Activated naive CD4-positive, alpha-beta T cell treated with anti-CD3 and anti-CD28 coated beads for 36 hours (primary cell): ENCODE measurements at places on chromosomes 2 and 18.

- no peak for DNase-seq
Observed at GRCh38 chr2:240600451-240600961, 14.0 kb downstream of the CAPN10 start.

DNA sequence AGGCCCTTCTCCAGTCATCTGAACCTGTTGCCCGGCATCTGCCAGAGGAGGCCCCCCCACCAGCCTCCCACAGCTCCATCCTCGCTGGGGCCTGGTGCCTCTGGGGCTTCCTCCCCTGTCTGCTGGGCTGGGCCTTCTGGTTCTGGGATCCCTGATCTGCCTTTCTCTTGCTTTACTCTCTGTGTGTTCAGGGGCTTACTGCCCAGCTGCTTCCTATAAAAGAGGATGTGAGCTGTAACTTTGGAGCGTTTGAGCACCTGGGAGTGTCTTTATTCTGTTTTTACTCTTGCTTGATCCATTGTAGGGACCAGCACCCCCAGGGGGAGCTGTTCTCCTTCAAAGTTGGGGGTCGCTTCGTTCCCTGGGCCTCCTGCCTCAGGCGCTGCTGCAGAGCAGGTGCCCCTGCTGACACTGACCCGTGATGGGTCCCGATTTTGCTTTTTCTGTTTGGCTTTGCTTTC is 23.1 kb upstream of the FAHD2A start:
- DNase-seq = peak; percentile 20

- no peak for DNase-seq
Observed at GRCh38 chr2:149136111-149136510, 97.6 kb downstream of the LYPD6B start.

DNA sequence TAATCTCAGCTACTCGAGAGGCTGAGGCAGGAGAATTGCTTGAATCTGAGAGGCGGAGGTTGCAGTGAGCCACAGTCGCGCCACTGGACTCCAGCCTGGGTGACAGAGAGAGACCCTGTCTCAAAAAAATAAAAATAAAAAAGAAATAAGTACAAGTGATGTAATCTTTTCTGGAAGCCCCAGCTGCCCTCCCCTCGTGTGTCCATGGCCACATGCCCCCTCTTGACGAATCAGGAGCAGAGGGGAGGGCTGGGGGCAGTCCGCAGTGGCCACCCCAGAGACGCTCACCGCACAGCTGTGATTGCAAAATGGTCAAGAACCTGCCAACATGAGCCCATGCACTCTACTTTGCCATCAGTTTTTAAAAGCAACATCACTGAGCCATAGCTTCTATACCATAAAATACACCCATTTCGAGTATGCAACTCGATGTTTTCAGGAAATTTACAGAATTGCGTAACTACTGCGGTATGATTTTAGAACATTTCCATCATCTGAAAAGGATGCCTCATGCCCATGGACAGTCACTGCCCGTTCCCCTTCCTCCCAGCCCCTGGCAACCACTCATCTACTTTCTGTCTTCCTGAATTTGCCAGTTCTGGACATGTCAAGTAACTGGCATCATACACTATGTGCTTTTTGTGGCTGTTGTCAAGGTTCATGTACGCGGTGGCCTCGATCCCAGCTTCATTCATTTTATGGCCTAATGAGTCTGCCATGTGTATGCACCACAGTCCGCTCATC is 88.1 kb downstream of the NDUFA10 start:
- no peak for DNase-seq

GRCh38 chr2:218366621-218367414 is 10.2 kb downstream of the CATIP start:
- DNase-seq = no peak

- DNase-seq = no peak
Observed at GRCh38 chr2:239895116-239895515, 130.0 kb downstream of the NDUFA10 start.

DNA sequence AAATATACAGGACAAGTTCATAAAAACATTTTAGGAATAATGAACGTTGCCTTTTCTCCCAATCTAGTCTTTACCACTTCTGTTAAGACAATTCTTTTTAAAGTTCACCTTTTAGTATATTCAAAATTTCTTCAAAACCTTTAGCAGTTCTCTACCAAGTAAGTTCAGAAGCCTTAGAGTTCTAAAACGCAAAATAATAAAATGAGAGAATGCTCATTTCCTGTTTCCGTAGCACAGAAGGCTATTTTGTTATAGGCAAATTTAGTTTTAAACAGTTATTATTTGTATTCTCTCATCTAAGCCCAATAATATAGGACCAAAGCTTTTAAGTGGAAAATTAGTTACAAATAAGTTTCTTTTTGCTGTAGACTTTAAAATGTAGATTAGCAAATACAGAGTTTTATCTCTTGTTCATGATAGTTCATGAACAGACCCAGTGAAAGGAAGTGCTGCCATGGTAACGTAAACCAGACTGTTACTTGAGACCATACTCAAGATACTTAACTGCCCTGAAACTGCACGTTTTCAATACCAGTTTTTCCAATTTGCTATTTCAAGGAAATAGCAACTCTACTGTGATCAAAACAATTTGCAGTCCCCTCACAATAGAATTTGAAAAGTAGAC is 173.1 kb upstream of the STON1 start:
- peak; percentile 40 for DNase-seq

DNA sequence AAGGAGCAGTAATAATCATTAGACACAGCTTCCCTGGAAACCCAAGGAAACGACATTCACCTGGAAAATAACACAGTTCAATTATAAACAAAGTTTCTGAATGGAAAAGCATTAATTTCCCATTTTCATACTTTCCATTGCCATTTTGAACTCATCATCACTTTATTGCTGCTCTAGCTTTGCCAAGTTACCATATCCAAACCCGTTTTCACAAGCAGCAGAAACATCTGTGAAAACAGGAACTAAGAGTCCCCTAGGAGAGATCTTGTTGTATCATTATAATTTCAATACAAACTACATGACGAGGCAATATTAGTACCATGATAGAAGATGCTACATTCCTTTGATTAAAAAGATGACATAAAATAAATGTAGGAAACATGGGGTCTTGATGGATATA is 597.0 kb upstream of the NRXN1 start:
- DNase-seq = no peak

DNA sequence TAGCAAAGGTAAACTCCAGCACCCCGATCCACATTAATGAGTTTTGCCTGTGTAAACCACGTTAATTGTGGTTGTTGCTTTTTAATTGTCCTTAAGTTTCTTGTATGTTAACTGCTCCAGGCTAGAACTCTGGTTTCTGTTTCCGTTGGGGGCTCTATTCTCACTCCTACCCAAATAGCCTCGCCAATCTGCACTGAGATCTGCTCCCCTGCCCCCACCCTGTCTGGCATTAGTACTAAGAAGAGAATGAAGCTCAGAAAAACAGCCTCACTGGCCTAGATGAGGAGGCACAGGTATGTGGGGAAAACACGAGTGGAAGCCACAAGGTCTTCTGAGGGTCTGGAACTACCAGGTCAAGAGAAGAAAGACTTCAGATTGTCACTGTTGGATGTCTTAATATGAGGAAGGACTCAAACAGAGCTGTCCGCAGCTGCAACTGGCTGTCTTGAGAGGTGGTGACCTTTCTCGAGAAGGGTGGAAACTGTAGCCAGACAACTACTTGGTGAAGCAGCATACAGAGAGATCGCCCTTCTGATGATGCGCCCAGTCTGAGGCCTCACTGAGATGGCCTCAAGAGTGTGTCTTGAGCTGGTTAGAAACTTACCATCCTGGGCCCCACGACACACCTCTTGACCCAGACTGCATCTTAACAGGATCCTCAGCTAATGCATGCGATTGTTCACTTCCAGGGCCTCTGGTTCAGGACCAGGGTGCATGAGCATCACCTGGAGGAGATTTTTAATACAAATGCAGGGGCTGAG is 73.1 kb downstream of the TGOLN2 start:
- no peak for DNase-seq

- no peak for DNase-seq
Observed at GRCh38 chr2:123528996-123529707, 495.9 kb upstream of the CNTNAP5 start.

DNA sequence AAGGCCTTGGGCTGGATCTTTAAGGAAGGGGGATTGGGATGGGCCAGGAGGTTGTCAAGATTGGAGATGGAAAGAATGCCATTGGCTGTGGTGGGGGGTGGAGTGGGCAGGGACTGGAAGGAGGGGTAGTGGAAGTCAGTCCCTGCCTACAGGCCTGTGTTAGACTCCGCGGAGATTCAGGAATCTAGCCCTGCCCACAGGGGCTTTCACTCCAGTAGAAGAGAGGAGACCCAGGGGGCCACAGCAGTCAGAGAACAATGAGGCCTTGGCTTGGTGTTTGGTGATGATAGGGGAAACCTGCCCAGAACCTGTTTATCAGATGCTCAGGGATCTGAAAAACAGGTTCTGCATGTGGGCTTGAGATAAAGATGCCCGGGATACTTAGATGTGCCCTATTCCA is 6.1 kb downstream of the STEAP3 start:
- no peak for DNase-seq

- DNase-seq = no peak
Observed at GRCh38 chr18:2412996-2413751, 158.1 kb downstream of the METTL4 start.

DNA sequence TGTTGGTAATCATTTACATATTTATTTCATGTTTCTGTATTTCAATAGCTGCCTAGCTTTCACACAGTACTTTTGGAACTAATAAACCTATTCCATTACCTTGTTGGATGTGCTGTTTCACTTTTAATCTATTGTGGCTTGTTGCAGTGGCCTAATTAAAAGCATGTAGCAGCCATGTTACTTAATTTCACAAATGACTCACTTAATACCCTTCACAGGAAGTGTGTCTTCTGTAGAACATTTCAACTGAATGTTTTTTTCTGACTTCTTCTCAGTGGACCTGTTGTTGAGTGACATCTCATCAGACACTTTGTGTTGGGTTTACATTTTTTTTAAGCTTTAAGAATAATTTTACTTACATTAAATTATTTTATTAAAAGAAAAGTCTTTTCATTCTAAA is 260.5 kb upstream of the THUMPD2 start:
- DNase-seq = no peak

- no peak for DNase-seq
Observed at GRCh38 chr18:34695310-34695709, 14.8 kb upstream of the DTNA start.

DNA sequence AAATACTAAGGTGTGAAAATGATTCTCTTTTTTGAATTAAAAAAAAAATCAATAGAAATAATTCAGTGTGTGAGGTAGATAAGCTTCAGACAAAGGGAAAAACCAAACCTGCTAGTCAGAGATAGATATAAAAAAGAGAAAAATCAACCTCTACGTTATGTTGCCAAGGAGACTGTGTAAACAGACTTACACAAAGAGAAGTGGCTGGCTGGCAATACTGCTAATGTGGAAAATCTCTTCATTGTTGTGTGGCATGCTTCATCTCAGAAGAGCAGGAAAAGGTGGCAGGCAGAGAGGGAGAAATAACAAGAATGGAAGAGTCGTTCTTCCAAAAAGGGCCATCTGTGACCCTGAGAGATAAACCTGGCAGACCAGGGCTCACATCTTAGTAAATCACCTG is 200.8 kb downstream of the SLC8A1 start:
- no peak for DNase-seq

- no peak for DNase-seq
Observed at GRCh38 chr2:160376576-160376975, 117.0 kb downstream of the RBMS1 start.

GRCh38 chr2:27581417-27582128 is 1.3 kb upstream of the ZNF512 start:
- no peak for DNase-seq

- no peak for DNase-seq
Observed at GRCh38 chr2:105519516-105519915, 120.7 kb upstream of the FHL2 start.

DNA sequence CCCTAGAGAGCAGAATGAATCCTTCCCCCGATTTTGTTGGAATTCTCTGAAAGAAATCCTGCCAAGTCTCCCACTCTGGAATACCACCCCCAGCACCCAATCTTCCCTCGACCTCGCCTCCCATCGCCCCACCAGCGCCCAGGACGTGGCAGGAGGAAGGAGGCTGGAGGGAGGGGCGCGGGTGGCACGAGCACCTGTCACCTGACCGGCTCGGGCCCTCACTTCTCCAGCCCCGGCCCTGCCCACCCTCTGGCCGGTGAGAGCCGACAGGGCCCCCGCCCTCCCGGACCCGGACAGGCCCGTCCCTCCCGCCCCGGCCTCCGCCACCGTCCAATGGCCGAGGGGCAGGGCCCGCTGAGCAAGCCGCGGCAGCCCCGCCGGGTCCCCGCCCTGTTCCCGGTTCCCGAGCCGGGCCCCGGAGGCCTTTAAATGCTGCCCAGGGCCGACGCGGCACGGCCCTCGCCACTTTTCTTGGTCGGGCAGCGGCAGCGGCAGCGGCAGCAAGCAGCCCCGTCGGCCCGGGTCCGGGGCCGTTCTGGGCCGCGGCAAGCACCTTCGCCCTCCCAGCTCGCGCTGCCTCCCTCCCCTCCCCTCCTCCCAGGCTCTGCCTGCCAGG is at the start of gene LGALSL:
Gene LGALSL, plus strand, starts transcription at position 393 of the 616 bp plus-strand sequence. CDS start 384 bp downstream, outside the sequence.
- peak; percentile 14 for DNase-seq

GRCh38 chr2:100198461-100199230 is 56.3 kb upstream of the AFF3 start:
- DNase-seq = no peak

- DNase-seq = no peak
Observed at GRCh38 chr2:8026381-8026780, 655.5 kb upstream of the ID2 start.

GRCh38 chr18:59268721-59269562 is 4.3 kb downstream of the RAX start:
- peak; percentile 68 for DNase-seq

DNA sequence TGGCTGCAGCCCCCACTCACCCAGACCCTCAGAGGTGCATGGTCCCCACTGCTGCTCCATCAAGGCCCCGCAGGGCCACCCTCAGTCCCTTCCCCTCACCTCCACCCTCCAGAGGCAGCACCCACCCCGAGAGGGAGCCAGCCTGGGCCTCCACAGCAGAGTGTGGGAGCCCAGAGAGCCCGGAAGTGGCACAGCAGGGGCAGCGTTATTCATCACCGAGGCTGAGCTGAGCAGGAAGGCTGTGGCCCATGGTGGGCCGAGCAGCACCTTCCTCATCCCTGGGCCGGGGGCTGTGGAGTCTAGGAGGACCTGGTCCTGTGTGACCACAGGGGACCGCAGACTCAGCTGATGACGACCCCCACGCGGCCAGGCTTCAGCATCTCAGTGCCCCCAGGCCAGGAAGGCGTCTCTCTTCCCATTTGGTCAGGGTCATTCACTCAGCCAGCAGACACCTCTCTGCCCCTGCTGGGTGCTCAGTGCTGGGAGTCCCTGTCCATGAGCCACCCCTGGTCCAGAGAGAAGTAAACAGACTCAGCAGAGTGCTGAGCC is 258.1 kb downstream of the ATAD2B start:
- DNase-seq = no peak

DNA sequence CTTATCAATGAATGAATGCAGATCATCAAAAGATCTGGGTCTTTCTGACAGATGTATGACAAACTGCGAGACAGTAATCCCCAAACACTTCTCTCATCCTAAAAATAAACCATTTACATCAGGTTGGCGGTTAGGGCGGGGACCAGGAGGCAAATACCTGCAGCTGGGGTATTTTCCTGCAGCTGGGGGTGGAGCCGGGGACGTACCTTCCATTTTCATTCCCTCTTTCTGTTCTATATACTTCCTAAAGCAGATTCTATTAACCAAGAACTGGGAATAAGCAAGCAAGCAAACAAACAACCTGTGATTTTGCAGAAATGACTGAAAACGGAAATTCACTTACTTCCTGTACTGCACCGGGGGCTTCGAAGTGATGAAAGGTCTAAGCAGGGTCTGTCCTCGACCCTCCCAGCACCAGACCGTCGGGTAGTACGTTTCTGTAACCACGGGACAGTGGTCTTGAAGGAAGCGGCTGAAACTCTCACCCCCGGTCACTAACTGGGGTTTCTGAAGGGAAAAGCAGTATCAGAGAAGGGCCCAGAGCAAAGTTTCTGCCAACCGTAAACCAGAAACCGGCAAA is 1.2 kb downstream of the ABHD3 start:
- DNase-seq = peak; percentile 80
